ENCODE measurements at places on chromosomes 3 and 15.
A peak's percentile ranks its signal among the peaks of the same experiment; 100 is the strongest.

GRCh38 chr15:98276018-98276417 lies 315.5 kb downstream of the ARRDC4 start:
- no peak overlapping the region for H3K4me3 ChIP-seq
- H3K36me3 ChIP-seq: no peaks in the 10 kb centered on the region
- DNase-seq: no peak
- H3K27ac ChIP-seq: no peak overlapping the region

- H3K4me3 ChIP-seq: no peak overlapping the region
- no peaks in the 10 kb centered on the region for H3K27me3 ChIP-seq
- H3K27ac ChIP-seq: no peak overlapping the region
- H3K36me3 ChIP-seq: no peaks in the 10 kb centered on the region
- no peaks in the 10 kb centered on the region for H3K4me1 ChIP-seq
These were observed 29.7 kb upstream of the STRIT1 start for GRCh38 chr3:155323063-155323666.

DNA sequence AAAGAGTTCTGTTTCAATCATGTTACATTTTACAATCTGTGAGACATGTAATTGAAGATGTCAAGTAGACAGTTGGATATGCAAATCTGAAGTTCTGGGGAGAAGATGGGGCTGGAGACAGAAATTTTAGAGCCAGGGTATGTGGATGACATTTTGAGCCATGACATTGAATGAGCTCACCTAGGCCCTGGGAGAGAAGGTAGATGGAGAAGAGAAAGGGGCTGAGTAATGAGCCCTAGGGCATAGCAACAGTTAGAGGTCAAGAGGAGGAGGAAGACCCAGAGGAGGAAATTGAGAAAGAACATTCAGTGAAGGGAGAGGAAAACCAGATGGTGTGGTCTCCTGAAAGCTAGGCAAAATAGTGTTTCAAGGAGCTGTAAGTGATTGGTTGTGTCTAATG lies 15.3 kb downstream of the TMEM266 start:
- no peak for DNase-seq
- H3K27me3 ChIP-seq: no peaks in the 10 kb centered on the region
- H3K27ac ChIP-seq: no peak overlapping the region
- H3K4me3 ChIP-seq: no peak overlapping the region

GRCh38 chr3:140296796-140297352 lies 361.9 kb downstream of the CLSTN2 start:
- H3K27me3 ChIP-seq: no peaks in the 10 kb centered on the region
- H3K4me3 ChIP-seq: no peak overlapping the region

GRCh38 chr3:129059311-129059958 lies 1.1 kb upstream of the GP9 start:
- no peak overlapping the region for H3K27ac ChIP-seq
- DNase-seq: no peak
- no peaks in the 10 kb centered on the region for H3K36me3 ChIP-seq
- no peaks in the 10 kb centered on the region for H3K4me1 ChIP-seq
- no peak overlapping the region for H3K4me3 ChIP-seq

GRCh38 chr3:194099215-194099614 lies 36.7 kb upstream of the HES1 start:
- H3K4me3 ChIP-seq: no peak overlapping the region
- DNase-seq: no peak
- H3K27ac ChIP-seq: no peak overlapping the region

DNA sequence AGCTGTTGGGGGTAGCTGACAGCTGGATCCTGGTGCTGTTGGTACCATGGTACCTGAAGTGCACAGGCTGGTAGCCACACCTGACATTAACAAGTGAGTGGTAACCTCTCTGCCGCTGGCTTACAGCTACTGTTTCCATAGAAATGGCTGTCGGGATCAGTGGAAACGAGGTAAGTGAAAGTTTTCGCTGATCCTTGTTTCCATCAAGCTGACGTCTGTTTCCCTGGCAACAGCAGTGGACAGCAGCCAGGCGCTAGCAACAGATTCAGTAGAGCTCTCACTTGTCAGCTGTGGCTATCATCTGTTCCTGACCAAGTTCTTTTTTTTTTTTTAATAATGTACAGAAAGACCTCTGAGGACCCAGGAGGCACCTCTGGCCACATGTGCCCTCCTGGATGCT lies 166.2 kb downstream of the CHDH start:
- DNase-seq: no peak
- H3K27ac ChIP-seq: no peak overlapping the region
- no peaks in the 10 kb centered on the region for H3K36me3 ChIP-seq
- no peaks in the 10 kb centered on the region for H3K4me1 ChIP-seq
- H3K27me3 ChIP-seq: peaks cover 47% of the 10 kb centered on the region
- H3K4me3 ChIP-seq: no peak overlapping the region

GRCh38 chr15:76310475-76311099 lies 682 bp downstream of the ETFA start:
- peak; percentile 9 for DNase-seq
- no peaks in the 10 kb centered on the region for H3K27me3 ChIP-seq
- peak overlapping the region; percentile 3 for H3K27ac ChIP-seq
- H3K4me1 ChIP-seq: peaks cover 24% of the 10 kb centered on the region

DNA sequence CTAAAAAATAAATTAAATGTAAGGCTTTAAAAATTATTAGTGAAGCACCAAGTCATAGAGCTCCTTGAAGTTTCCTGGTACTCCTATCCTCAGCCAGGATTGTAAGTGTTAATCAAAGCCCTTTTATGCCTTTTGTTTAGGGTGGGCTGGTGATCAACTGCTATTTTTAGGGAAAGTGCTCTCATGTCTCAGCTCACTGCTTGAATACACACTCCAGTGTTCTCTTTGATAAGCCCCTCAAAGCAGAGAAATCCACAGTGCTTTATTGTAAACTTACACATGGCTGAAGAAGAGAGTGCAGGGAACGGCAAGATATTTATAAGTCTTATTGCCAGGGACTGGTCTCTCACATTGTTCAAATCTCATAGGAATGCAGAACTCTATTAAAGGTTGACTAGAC lies 156.4 kb upstream of the AZI2 start:
- H3K4me1 ChIP-seq: no peaks in the 10 kb centered on the region
- no peaks in the 10 kb centered on the region for H3K27me3 ChIP-seq
- no peak overlapping the region for H3K27ac ChIP-seq
- no peaks in the 10 kb centered on the region for H3K36me3 ChIP-seq
- DNase-seq: no peak

DNA sequence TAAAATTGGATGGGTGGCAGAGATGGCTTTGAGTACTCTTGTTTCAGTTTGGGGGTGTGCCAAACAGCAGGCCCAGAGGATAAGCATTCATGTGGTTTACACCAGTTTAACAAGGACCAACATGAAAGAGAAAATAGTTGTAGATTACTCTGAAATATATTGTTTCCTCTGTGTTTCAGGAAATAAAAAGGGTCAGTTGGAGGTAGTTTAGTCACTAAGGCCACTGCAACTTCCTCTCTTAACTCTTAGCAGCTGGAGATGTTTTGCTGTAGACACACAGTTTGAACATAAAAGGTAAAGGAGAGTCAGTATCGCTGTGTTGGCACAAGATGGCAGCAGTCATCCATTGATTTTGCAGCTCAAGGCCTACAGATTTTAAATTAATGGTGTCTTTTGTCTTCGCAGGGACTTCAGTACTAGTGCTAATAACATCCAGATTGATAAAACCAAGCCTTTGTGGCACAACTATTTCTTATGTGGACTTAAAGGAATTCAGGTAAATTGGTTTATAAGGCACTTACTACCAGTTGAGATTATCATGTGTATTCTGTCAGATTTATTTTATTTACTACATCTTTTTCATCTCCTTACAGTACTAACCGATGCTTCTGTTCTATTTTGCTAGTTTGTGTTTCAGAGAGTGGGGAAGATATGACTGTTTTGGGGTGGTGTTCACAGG lies 65.5 kb downstream of the GALK2 start:
- H3K27me3 ChIP-seq: no peaks in the 10 kb centered on the region
- DNase-seq: peak; percentile 69
- peaks cover 28% of the 10 kb centered on the region for H3K36me3 ChIP-seq
- H3K4me3 ChIP-seq: no peak overlapping the region
- H3K27ac ChIP-seq: peak overlapping the region; percentile 35
- H3K4me1 ChIP-seq: peaks cover 9% of the 10 kb centered on the region

GRCh38 chr3:3545360-3545759 lies 253.9 kb upstream of the LRRN1 start:
- no peaks in the 10 kb centered on the region for H3K4me1 ChIP-seq
- no peak for DNase-seq
- H3K36me3 ChIP-seq: no peaks in the 10 kb centered on the region
- no peak overlapping the region for H3K4me3 ChIP-seq
- H3K27ac ChIP-seq: no peak overlapping the region
- no peaks in the 10 kb centered on the region for H3K27me3 ChIP-seq

GRCh38 chr3:177470197-177470941 lies 273.1 kb upstream of the TBL1XR1 start:
- H3K4me1 ChIP-seq: peaks cover 24% of the 10 kb centered on the region
- H3K27me3 ChIP-seq: no peaks in the 10 kb centered on the region
- H3K4me3 ChIP-seq: no peak overlapping the region
- no peaks in the 10 kb centered on the region for H3K36me3 ChIP-seq

DNA sequence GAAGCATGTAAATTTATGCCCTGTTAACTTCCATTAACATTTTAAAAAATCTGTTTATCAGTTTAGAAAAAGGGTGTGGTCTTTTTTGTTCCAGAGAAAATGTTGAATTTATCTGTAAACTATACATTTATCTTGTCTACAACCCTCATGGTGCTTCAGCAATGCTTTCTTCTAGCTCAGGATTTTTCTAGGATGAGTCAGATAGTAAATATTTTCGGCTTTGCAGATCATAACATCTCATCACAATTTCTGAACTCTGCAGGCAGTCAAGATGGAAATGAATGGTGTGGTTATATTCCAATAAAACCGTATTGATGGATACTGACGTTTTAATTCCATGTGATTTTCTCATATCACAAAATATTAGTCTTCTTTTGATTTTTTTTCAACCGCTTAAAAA lies 70.5 kb upstream of the FOXB1 start:
- no peaks in the 10 kb centered on the region for H3K4me1 ChIP-seq
- H3K27me3 ChIP-seq: no peaks in the 10 kb centered on the region
- no peak overlapping the region for H3K4me3 ChIP-seq
- H3K27ac ChIP-seq: no peak overlapping the region
- H3K36me3 ChIP-seq: no peaks in the 10 kb centered on the region

GRCh38 chr3:72544239-72544638 lies 304.0 kb downstream of the SHQ1 start:
- no peaks in the 10 kb centered on the region for H3K27me3 ChIP-seq
- DNase-seq: no peak
- no peaks in the 10 kb centered on the region for H3K4me1 ChIP-seq
- no peak overlapping the region for H3K4me3 ChIP-seq

- peaks cover 29% of the 10 kb centered on the region for H3K4me1 ChIP-seq
- no peaks in the 10 kb centered on the region for H3K36me3 ChIP-seq
- no peaks in the 10 kb centered on the region for H3K27me3 ChIP-seq
- DNase-seq: no peak
- H3K4me3 ChIP-seq: no peak overlapping the region
- no peak overlapping the region for H3K27ac ChIP-seq
These were observed 313.7 kb upstream of the COL8A1 start for GRCh38 chr3:99324636-99325203.

- no peak for DNase-seq
- H3K27me3 ChIP-seq: peaks cover 34% of the 10 kb centered on the region
- H3K27ac ChIP-seq: no peak overlapping the region
- H3K36me3 ChIP-seq: peaks cover 4% of the 10 kb centered on the region
- H3K4me3 ChIP-seq: no peak overlapping the region
These were observed 7.1 kb downstream of the RORA start for GRCh38 chr15:61222010-61222409.

GRCh38 chr15:62059108-62059815 lies 985 bp downstream of the VPS13C start:
- peaks cover 26% of the 10 kb centered on the region for H3K4me1 ChIP-seq
- peak overlapping the region; percentile 86 for H3K27ac ChIP-seq
- DNase-seq: peak; percentile 24
- H3K36me3 ChIP-seq: no peaks in the 10 kb centered on the region
- no peaks in the 10 kb centered on the region for H3K27me3 ChIP-seq

- DNase-seq: no peak
- peaks cover 17% of the 10 kb centered on the region for H3K4me1 ChIP-seq
- H3K27me3 ChIP-seq: no peaks in the 10 kb centered on the region
- H3K4me3 ChIP-seq: peak overlapping the region; percentile 91
- H3K27ac ChIP-seq: peak overlapping the region; percentile 93
These were observed 715 bp downstream of the MCCC1 start for GRCh38 chr3:183098536-183099025.

DNA sequence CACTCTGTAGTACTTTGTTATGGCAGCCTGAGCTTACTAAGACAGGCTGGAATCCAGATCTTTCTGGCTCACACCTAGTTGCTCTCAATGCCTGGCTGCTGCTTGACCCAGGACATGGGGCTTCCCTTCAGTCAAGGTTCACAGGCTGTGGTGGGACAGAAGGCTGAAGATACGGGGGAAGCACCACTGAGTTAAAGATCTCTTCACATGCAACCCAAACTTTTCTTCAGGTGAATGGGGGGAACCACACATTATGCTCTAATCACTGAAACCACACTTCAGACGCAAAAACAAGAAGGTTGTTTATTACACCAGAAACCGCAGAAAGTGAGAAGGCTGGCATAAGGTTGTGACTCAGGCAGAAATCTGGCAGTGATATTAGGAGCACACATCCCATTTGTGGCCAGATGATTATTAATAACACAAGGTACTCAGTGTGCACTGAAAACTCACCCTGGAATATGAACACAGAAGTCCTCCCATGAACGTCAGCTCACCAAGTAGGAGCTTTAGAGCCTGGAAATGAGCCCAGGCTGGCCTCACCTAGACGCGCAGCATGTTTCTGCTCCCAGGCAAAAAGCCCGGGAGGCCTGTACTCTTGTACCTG lies 230.5 kb upstream of the CHRNA7 start:
- no peaks in the 10 kb centered on the region for H3K27me3 ChIP-seq
- H3K36me3 ChIP-seq: no peaks in the 10 kb centered on the region
- H3K4me3 ChIP-seq: peak overlapping the region; percentile 39
- peaks cover 44% of the 10 kb centered on the region for H3K4me1 ChIP-seq

DNA sequence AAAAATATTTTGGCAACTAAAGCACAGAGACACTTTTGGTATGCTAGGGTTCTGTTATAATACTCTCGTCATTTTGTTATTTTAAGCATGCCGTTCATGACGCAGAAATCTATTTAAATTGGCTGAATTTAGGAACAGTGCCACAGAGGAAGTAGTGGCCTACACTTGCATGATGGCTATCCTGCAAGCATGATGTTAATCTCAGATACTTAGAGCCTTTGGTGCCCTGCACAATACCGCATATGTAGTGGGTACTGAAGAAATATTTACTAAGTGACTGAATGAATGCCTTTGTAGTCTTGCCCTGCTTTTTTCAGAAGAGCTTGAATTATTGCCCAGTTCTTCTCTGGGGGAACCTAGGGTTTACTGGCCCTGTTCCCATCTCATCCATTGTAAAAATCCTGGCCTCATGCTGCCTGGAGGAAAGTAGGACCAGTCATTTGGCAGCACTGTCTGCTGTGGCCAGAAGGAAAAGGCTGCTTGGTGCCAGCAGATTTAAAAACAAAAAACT lies 79.0 kb downstream of the SERPINI1 start:
- H3K4me1 ChIP-seq: peaks cover 6% of the 10 kb centered on the region
- H3K27ac ChIP-seq: no peak overlapping the region
- peak; percentile 61 for DNase-seq
- no peaks in the 10 kb centered on the region for H3K27me3 ChIP-seq
- H3K36me3 ChIP-seq: no peaks in the 10 kb centered on the region
- H3K4me3 ChIP-seq: no peak overlapping the region
